ENCODE measurements at places on chromosomes 3 and 15. TPM values are rescaled to one million over a fixed set of nuclear protein-coding genes. Genes with fewer than 3 reads are reported as not detected.

DNA sequence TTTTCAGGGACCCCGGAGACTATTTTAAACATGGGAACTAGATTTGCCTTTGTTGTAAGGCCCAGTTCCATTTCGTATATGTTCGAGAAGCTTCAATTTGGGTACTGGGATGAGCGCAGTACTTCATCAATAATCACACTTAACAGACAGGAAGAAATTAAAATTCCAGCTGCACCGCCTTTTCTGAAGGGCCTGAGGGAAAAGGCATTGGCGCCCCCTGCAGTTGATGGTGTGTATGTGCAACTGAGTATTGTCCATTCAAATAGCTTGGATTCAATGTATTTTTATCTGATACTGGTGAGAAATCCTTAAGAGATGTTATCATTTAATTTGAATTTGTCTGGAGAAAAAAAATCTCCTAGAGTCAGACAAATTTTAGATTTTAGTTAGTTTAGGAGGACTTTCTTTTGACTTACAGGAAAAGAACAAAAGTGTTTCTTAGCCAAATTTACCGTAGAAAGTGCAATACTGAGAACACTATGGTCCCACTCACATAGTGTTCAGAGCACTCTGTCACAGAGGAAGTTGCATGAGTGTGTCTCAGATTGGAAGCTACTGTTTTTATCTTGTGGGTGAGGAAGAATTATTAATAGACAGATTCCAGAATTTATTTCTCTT is 5.4 kb upstream of the ALDH1A2 start:
- no peak for DNase-seq

GRCh38 chr3:141255846-141256261 is 24.2 kb downstream of the PXYLP1 start:
- no peak for DNase-seq

- DNase-seq = no peak
Observed at GRCh38 chr15:26231096-26231495, 368.0 kb upstream of the ATP10A start.

DNA sequence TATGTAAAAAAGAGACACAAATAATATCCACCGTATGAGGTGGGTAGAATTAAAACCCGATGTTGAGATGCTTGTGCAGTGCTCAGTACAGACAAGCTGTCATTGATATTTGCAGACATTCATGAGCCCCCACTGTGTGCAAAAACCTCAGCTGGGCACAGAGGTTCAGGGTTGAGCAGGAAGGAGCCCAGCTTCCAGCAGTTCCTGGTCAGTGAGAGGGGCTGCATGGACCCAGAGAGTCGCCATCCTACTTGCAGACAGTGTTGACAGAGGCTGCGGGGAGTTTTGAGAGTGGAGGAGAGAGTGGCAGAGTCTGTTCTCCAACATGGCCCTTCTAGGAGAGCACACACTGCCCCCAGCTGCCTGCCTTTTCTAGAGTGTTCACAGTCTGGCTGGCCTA is 6.1 kb upstream of the LTF start:
- DNase-seq = no peak

- no peak for DNase-seq
Observed at GRCh38 chr3:129937717-129938116, 36.8 kb upstream of the TRH start.

DNA sequence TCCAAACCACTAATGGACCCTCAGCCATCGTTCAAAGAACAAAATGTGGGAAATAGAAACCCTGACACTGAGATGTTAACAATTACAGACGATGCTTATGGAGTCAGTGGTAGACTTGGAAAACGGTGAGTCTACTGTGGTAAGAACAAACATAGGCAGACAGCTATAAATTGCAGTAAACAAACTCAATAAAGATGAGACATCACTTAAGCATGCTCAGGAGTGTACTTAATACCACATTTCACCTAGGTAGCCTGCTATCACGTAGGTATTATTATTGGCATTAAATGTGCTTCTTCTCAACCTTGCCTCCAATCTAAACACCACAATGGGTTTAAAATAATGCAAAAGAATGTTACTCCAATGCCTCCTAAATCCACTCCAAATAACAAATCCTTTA is 2.5 kb downstream of the OSBPL10 start:
- no peak for DNase-seq

DNA sequence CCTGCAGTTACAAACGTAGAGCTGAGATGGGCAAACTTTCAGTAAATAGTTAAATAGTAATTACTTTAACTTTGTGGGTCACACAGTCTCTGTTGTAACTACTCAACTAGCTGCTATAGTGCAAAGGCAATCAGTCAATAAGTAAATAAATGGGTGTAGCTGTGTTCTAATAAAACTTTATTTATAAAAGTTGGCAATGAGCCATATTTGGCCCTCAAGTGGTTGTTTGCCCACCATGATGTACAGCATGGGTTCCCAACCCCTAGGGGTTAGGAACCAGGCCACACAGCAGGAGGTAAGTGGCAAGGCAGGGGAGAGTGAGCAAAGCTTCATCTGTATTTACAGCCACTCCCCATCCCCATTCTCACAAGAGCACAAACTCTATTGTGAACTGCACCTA is 44.9 kb upstream of the CHRM5 start:
- DNase-seq = no peak

DNA sequence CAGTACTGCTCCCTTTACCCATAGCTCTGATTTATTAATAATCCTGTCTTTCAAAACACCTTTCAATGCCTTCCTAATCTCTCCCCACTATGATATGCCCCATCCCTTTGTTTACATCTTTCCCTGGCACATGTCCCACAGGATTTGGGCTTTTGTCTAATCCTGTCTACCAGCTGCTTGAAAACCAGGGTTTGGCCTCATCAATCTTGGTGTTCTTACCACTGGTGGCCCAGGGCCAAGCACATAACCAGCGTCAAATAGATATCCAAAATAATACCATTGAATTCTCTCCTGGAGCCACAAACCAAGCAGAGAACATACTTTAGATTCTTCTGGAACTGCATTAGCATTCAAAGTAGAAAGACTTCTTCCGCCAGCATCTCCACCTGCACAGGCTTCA is 104.8 kb upstream of the PPP2R3A start:
- DNase-seq = no peak

GRCh38 chr3:3280396-3280795 is 100.9 kb upstream of the CRBN start:
- no peak for DNase-seq

GRCh38 chr3:34109846-34110245 is 311.4 kb downstream of the PDCD6IP start:
- no peak for DNase-seq

GRCh38 chr3:4835616-4836043 is 143.6 kb upstream of the BHLHE40 start:
- no peak for DNase-seq

- no peak for DNase-seq
Observed at GRCh38 chr3:188060840-188061544, 93.0 kb upstream of the LPP start.

DNA sequence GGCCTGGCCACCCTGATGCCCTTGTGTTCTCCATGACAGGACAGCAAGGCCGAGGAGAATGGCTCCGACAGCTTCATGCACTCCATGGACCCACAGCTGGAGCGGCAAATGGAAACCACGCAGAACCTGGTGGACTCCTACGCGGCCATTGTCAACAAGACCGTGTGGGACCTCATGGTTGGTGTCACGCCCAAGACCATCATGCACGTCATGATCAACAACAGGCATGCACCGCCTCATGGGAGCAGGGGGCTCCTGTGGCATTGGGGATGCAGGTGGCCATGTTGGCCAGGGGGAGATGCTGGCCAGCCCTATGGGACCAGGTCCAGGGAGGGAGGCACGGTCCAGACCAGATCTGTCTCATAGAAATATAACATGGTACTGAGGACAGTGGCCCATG is 62.9 kb downstream of the GOLGA8B start:
- no peak for DNase-seq

DNA sequence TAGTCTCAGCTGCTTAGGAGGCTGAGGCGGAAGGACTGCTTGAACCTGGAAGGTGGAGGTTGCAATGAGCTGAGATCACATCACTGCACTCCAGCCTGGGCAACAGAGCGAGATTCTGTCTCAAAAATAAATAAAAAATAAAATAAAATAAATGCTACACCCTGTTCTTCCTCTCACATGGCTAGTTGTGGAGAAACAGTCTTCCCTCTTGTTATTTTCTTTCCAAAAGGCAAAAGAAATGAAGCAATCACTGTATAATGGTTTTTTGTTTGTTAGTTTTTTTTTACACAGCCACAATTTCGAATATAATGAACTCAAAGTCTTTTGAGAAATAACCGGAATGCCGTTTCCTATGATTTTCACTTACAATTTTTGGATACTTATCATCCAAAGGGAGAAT is 4.9 kb upstream of the FRMD4B start:
- no peak for DNase-seq

- no peak for DNase-seq
Observed at GRCh38 chr3:24088782-24089181, 143.7 kb downstream of the NR1D2 start.

DNA sequence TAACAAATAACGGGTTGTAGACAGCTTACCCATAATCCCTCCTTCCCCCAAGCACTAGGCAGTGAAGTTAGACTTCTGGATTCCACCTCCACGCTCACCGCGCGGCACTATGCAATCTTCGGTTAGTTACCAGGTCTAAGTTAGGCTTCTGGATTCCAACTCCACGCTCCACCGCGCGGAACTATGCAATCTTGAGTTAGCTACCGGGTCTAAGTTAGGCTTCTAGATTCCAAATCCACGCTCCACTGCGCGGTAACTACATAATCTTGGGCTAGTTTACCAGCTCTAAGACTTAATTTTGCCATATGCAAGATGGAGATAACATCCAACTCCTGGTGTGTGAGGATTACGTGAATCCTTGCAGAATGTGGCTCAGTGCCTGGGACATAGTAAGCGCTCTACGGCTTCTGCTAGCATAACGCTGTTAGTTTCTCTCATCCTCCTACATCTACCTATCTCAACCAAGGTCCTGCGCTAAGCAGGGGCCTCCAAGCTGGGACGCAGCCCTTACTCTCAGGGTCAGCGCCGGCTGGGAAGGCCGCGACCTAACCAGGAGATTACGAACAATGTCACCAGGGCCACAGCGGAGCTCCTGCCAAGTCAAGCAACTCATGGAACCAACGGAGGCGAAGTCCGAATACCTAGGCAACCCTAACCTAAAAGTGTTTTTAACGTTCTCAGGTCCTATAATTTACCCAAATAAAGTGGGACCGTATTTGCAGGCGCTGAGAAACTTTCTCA is 497 bp upstream of the RPLP1 start:
- DNase-seq = no peak

- DNase-seq = no peak
Observed at GRCh38 chr15:89543389-89543788, 31.9 kb upstream of the TICRR start.

- no peak for DNase-seq
Observed at GRCh38 chr3:41836360-41837134, 125.4 kb downstream of the ULK4 start.

DNA sequence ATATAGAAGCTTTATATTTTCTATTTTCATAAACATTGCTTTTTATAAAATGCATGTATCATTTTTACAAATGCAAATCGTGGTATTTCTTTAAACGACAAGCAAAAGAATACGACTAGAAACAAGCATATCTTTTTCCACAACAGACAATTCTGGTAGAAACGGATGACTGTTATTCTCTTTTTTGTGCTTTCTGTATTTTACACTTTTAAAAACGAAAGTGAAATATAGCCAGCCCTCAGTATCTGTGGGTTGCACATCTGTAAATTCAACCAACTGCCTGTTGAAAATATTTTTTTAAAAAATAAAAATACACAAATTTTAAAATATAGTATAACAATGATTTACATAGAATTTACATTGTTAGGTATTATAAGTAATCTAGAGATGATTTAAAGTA is 61.3 kb downstream of the PRTG start:
- DNase-seq = no peak

GRCh38 chr3:26638113-26638512 is 15.5 kb downstream of the LRRC3B start:
- DNase-seq = no peak

CNTN6 gene
- not detected for total RNA-seq

CCDC39 gene
- total RNA-seq = not detected

MITF gene
- total RNA-seq = 22.5 TPM

PDCD10 gene
- total RNA-seq = 79.4 TPM

FSIP1 gene
- total RNA-seq = 0.57 TPM

TGM5 gene
- 11.5 TPM for total RNA-seq

DPP8 gene
- 30.5 TPM for total RNA-seq

SERPINI2 gene
- not detected for total RNA-seq

ACKR2 gene
- total RNA-seq = 3.1 TPM

Measured in esophagus squamous epithelium (tissue), 5 donors.